Heart left ventricle (tissue), 16 donors: ENCODE measurements at places on chromosomes 7 and 10. TPM values are rescaled to one million over a fixed set of nuclear protein-coding genes. Genes with fewer than 3 reads are reported as not detected.
A peak's percentile ranks its signal among the peaks of the same experiment; 100 is the strongest.

The PLXDC2 gene
- total RNA-seq, result 22.6 TPM

The PTPN12 gene
- total RNA-seq, result 42.0 TPM

The NEBL gene
- total RNA-seq, result 591 TPM

The GJD4 gene
- total RNA-seq, result not detected

The STEAP1B gene
- total RNA-seq, result not detected

The AOAH gene
- 1.4 TPM for total RNA-seq

The DNAJC12 gene
- total RNA-seq, result 6.0 TPM

The CDK14 gene
- total RNA-seq, result 35.7 TPM

The SCD gene
- total RNA-seq, result 216 TPM

The ADARB2 gene
- total RNA-seq, result 0.25 TPM

The OR2A12 gene
- not detected for total RNA-seq

The CLCN1 gene
- total RNA-seq, result not detected

The WDR86 gene
- 1.7 TPM for total RNA-seq

The LRWD1 gene
- total RNA-seq, result 8.8 TPM

The KBTBD2 gene
- total RNA-seq, result 21.4 TPM

The AMPH gene
- 3.9 TPM for total RNA-seq

The ZNF425 gene
- 1.6 TPM for total RNA-seq

DNA sequence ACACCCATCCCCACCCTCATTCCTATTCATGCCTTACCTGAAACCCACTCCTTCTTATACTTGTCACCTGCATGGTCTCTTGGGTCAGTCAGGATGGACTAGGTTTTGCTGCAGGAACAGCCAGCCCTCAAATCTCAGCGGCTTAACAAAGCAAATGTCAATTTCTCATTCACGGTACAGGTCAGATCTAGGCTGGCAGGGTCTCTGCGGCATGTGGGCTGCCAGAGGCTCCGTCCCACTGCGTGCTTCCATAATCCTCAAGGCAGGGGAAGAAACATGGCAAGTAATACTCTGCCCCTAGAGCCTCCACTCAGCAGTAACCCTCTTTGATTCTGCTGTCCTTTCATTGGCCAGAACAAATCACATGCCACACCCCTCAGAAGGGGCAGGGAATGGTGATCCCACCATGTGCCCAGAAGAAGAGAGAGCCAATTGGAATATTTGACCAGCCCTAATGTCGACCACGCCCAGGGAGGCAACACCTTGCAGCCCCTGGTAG, 114.9 kb upstream of the ZMIZ1 start:
- no peak for DNase-seq

GRCh38 chr7:123865517-123866117, 20.6 kb downstream of the HYAL4 start:
- DNase-seq, result no peak

- DNase-seq, result no peak
Observed at GRCh38 chr7:130356876-130357611, 12.4 kb downstream of the CPA5 start.

- DNase-seq, result no peak
Observed at GRCh38 chr7:81235997-81236396, 317.1 kb upstream of the SEMA3C start.

GRCh38 chr7:15292138-15292537, 269.7 kb downstream of the AGMO start:
- no peak for DNase-seq

- no peak for DNase-seq
Observed at GRCh38 chr7:35762781-35763180, 38.1 kb upstream of the SEPTIN7 start.

- DNase-seq, result no peak
Observed at GRCh38 chr10:86734207-86734988, 22.0 kb upstream of the BMPR1A start.

GRCh38 chr10:70494536-70494935, 16.0 kb downstream of the PALD1 start:
- DNase-seq, result no peak

DNA sequence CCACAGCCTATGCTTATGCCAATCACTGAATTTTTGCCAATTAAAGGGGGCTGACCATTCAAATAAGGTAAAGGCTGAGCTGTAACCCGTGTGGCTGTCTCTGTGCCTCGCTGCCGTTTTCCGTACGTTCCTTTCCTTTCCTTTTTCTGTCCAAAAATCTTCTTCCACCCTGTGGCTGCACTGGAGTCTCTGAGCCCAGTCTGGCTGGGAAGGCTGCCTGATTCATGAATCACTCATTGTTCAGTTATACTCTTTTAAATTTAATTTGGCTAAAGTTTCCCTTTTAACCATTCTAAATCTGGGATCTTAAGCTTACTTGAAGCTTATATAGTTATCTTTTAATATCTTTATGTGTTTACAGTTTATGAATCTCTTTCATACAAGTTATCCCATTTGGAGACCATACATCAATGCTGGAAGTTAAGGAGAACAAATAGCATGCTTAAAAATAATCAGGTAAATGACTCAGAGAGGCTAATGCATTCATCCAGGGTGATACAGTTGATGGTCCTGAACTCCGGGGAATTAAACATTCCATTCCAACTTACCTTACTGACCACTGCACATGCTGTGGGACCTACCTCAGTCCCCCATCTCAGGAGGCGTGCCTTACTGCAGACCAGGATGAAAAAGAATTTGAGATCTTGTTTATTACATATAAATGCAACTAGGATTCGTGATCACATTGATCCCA, 385.3 kb upstream of the ADARB2 start:
- DNase-seq, result no peak

DNA sequence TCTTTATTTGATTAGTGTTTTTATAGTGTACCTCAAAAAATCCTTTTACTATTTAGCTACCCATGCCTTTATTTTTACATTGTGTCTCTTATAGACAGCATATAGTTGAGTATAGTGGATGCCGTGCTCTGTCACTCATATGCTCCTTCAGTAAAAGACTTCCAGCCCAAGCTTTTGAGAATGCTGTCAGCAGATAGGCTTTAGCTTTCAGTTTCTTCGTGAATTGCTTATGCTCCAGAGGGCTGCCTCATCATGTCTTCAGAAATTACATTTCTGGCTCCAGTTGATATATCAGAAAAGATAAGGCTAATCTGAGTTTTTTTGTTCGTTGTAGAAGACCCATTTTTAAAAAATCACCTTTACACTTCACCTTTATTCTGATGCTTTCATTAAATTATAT, 332.0 kb downstream of the NXPH1 start:
- DNase-seq, result no peak

DNA sequence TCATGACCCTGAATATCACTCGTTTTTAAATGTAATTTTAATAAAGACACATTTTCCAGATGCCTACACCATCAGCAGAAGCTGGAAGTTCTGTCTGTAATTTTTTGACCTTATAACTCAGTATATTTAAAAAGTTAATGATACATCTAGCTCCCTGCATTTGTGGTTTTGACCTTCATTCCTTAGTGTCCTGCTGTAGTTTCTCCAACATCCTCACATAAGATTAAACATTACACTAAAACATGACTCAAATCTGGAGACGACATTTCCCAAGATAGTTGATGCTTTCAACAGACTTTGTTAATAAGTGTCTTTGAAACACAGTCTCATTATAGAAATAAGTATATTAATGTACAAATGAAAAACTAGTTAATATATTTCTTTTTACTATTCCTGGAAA, 363.1 kb downstream of the POM121L12 start:
- no peak for DNase-seq

- DNase-seq, result no peak
Observed at GRCh38 chr10:114239117-114239993, at the start of gene VWA2. Gene VWA2 (plus strand): TSS chr10:114239254. CDS start chr10:114248714, 9,460 bp downstream.

DNA sequence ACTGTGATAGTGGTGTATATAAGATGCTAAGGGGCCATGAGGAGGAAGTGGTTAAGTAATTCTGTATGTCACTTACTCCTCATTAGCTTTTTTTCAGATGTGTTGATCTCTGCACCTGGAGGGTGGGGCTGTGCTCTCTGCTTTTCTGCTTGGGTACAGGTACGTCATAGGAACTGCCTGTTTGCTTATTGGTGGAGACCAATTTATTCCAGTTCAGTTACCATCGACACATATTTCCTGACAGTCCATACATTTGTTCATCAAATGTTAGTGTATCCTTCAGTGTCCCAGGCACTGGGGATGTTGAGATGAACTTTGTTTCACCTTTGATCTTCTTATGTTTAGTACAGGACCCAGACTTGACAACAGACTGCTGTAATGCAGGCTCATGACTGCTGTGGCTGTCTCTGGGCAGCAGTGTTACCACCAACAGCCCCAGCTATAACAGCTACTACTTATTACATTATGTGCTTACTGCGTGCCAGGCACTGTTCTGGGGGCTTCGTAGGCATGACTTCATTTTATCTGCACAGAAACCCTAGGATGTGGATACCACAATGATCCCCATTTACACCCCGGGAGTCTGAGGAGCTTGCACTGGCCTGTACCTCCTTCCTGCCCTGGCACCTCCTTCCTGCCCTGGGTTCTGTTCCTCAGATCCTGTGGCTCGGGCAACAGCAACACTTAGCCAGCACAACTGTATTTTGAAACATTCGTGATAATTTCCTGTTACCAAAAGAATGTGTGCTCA, 87.4 kb downstream of the BUB3 start:
- no peak for DNase-seq

DNA sequence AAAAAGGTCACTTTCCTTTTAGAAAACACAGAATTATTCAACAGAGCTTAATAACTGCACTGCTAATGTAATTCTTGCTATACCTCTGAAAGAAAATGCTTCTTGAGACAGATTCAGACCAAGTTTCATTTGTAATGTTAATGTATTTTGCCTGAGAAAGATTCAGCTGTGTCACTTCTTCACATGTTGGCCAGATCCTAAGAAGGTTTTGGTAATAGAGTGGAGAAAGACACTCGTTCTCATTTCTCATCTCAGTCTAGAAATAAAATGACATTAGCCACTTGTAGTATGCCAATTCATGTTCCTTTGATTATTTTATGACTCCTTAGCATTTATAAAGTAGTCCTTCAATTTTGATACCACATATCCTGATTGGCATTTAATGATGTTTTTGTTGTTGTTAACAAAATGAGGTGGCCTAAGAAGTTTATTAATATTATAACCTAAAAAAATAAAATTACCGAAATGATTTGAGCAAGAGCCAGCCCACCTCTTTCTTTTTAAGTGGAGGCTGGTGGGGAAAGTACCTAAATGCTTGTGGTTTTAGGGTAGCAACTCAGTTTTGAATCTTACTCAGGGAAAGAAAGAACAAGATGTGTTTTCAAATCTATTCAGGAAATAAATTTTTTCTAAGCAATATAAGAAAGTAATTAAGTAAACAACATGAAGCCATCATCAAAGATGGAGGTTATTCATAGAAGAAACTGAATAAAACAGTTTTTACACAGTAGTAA, 16.4 kb upstream of the ELAPOR2 start:
- no peak for DNase-seq

DNA sequence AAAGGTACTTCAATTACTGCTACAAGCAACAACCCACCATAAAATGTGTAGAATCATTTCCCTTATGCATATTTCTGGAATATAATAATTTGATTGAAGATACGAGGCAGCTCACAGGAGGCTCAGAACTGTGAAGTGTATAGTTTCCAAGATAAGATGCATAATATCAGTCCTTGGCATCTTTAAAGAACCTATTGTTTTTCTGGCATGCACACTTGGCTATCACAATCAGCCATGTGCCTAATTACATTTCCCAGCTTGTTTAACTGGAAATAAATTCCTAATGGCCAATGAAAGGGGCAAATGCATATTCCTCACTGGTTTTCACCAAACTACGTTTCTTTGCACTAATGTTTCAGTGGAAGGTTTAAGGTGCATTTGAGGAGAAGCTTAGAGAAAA, 83.4 kb upstream of the LRRC18 start:
- DNase-seq, result no peak

DNA sequence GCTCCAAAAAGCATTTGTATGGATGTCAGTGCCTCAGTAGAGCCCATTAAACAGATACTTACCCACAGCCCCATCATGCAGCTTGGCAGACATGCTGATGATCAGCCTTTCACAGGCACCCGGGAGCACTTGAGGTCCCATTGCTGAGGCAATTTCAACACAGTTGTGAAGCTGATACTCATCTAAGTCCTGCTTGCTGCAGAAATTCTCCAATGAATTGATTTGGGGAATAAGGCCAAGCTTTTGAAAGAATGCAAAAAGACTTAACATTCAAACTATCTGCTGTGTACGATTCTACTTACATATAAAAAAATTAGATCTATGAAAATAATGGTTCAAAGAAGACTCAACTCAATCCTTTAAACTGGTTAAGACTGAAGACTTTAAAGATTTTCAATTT, 60.5 kb downstream of the LAMB4 start:
- DNase-seq, result no peak

GRCh38 chr10:74677951-74678350, 148.4 kb upstream of the KAT6B start:
- DNase-seq, result no peak

DNA sequence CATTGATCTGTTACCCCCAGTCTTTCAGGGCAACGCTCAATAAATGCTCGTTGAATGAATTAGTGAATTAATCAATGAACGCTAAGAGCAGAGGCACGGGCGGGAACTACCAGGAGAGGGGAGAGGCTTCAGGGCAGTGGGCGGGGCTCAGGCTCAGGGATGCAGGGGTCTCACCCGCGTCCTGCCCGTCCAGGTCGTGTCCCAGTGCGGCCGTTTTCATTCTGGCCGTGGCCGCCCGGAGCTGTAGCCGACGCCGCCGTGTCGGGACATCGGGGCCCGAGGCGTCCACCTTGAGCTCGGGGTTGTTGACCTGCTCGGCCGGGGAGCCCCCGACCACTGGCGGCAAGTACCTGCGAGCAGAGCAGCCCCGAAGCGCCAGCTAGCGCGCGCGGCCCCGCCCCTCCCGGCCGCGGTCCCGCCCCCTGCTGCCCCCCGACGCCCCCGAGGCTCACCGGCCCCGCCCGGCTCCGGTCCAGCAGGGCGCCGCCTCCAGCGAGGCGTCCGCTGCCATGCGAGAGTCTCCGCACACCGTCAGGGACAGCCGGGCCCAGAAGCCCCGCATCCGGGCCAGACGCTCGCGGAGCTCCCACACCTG, 2.8 kb upstream of the GAL3ST4 start:
- no peak for DNase-seq

DNA sequence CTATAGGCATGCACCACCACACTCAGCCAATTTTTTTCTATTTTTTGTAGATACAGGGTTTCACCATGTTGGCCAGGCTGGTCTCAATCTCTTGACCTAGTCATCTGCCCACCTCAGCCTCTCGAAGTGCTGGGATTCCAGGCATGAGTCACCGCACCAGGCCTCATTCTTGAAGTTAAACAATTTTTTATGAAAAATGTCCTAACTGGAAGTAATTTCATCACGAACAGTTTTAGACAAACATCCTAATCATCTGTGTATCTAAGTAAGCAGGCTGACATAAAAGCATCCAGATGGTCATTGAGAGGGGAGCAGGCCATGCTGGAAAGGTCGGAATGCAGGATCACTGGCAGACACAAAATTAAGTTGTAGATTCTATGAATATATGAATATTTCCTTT, 269.1 kb downstream of the ZMYND11 start:
- no peak for DNase-seq

DNA sequence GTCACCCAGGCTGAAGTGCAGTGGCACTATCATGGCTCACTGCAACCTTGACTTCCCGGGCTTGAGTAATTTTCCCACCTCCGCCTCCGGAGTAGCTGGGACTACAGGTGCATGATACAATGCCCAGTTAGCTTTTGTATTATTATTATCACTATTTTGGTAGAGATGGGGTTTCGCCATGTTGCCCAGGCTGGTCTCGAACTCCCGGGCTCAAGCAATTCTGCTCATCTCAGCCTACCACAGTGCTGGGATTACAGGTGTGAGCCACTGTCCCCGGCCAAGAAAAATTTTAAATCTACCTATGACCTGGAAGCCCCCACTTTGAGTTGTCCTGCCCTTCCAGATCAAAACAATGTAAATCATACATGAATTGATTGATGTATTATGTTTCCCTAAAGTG, 38.8 kb downstream of the CCDC6 start:
- no peak for DNase-seq

GRCh38 chr7:1121886-1122831, 34.2 kb downstream of the GPER1 start:
- DNase-seq, result peak; percentile 40
